ENCODE measurements at places on chromosomes 13 and 19. TPM values are rescaled to one million over a fixed set of nuclear protein-coding genes. Genes with fewer than 3 reads are reported as not detected.

GRCh38 chr19:1076951-1077350 is 10.0 kb downstream of the ARHGAP45 start:
- DNase-seq, result no peak

DNA sequence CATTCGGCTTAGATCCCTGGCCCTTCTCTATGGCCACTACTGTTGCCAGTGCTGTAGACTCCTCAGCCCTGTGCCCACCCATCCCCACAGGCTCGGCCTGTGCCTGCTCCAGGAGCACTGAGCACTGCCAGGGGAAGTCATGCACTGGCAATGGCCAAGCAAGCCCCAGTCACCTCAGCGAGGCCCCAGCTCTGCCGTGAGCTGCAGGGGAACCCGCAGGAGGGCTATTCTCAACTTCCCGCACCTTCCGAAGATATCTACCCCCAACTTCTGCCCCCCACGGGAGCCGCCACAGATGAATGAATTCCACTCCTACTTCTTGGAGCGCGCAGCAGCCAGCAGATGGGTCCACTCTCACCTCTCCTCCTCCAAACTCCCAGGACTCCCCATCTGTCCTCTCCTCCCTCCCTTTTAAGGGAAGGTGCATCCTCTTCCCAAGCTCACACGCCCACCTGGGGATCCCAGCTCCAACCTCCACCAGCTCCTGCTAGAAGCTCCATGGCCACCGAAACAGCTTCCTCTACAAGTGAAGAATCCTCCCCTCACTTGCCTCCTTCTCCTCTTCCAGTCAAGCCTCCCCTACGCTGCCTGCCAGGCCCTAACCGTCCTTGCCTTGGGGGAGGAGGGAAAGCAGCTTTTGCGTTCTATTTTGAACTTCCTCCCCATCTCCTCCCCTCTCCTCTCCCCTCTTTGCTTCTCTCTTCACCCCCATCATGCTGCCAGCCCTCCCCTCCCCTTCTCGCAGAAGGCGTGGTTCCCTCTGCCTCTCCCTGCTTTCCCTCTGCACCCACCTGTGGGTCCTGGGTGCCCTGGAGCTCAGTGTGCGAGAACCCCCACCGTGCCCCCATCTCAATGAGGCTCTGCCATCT is 52.2 kb downstream of the PEPD start:
- DNase-seq, result no peak

DNA sequence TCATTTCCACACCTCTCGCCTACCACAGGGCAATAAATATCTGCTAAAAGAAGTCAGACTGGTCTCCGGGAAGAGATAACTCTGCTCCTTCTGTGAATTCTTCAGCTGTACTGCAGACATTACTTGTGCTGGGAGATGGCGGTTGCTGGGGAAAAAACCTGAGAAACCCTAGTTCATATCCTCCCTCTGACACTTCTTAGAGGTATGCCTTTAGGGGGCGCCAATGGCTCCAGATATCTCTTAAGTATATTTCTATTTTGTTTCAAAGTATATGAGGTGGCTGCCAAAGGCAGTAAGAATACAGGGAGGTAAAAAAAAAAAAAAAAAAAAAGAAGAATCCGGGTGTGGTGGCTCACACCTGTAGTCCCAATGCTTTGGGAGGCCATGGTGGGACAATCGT is 175.2 kb downstream of the PAN3 start:
- DNase-seq, result no peak

GRCh38 chr19:34983786-34984185 is 16.3 kb upstream of the GRAMD1A start:
- no peak for DNase-seq

GRCh38 chr19:7326105-7326877 is 22.4 kb upstream of the ARHGEF18 start:
- no peak for DNase-seq

GRCh38 chr19:46610851-46611770 is 10.0 kb downstream of the CALM3 start:
- DNase-seq, result no peak

DNA sequence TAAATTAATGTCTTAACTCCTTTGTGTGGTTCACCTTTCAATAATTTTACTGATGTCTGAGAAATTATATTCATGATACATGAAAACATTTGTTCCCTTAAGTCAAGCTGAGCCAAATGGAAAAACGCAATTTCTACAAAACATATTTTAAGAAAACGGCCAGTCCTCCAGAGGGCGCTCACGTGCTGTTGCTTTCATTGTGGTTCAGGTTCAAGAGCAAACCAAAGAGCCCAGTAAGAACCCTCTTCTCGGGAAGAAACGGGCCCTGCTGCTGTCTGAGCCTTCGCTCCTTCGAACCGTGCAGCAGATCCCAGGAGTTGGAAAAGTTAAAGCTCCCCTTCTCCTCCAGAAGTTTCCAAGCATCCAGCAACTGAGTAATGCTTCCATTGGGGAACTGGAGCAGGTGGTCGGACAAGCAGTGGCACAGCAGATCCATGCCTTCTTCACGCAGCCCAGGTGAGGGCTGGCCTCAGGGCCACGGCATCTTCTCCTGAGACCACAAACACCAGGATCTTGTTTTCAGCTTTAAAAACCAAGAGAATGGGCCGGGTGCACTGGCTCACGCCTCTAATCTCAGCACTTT is 4.3 kb downstream of the FAAP24 start:
- DNase-seq, result peak; percentile 59

DNA sequence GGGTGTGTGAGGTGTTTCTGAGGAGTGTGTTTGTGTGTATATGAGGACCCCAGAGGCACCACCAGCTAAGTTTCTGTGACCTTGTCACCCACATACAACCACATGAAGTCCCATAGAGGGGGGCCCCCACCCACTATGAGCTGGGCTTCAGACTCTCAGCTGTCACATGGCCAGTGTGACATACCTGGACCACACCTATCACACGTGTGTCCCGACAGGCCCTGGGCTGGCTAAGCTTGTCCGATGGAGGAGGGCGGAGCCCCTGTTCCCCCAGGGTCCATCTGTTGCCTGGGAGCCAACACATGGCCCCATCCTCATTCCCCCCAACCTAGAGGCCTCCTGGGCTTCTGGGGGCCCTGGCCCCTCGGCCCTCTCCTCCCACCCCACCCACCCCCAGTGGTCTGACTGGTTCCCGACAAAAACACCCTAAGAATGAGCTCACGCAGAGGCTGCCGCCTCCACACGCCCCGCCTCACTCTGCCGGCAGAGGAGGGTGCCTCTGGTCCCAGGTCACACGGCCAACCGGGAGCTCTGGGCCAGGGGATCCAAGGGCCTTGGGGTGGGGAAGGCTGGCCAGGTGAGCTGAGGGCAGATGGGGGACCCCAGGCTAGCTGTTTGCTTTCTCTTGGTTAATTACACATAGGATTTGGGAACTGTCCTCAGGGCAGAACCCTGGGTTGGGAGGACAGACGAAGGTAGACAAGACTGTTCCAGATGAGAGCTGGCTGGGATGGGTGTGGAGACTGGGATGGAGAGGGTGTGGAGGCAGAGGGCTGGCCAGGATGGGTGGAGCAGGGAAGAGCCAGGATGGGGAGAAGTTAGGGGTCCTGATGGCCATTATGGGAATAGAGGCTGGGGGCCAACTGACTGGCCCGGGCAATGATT is 4.3 kb downstream of the KLC3 start:
- DNase-seq, result no peak

DNA sequence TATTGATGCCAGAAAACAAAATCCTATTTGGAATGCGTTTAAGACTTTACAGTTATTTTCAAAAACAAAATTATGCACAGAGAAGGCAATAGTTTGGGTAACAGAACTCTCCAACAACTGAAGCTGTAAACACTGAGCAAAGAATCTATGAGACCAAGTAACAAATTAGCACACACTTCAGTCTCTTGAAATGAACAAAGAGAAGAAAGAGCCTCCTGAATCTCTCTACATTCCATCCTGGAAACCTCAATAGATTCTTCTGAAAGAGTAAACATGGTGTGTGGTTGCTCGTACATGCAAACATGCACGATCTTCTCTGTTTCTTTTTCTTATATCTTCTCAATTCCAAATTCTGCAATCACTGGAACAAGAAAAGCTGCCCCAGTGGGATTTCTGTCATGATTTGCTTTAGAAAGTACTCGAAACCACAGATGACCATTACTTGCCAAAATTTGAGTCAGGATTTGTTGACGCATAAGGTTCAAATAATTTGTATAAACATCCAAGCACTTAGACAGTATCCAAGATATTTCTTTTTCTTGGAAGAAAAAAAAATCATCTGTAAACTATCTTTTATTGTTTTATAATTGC is 137.9 kb upstream of the DACH1 start:
- no peak for DNase-seq

GRCh38 chr19:4368128-4368820 is 24.9 kb downstream of the MPND start:
- no peak for DNase-seq

DNA sequence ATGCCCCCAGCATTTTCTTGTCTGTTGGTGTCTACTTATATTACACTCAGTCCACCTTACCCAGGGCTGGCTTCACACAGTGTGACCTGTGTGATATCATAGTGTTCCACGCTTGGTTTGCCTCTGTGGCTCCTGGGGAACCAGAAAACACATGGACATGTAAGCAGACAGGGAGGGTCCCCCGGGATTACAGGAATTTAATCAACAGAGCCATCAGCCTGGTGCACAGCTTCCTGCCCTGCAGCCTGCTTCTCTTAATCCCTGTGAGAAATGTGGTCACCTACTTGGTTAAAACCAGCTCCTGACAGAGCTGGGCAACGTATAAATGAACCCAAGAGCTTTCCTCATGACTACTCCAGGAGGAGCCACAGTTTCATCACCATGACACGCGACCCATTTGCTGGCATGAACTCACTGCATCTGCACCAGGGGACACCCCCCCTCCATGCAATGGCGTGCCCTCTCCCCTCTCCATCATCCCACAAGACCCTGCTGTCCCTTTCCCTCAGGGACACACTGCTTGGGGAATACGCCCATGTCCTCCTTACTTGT is 152.1 kb downstream of the UQCRFS1 start:
- no peak for DNase-seq

DNA sequence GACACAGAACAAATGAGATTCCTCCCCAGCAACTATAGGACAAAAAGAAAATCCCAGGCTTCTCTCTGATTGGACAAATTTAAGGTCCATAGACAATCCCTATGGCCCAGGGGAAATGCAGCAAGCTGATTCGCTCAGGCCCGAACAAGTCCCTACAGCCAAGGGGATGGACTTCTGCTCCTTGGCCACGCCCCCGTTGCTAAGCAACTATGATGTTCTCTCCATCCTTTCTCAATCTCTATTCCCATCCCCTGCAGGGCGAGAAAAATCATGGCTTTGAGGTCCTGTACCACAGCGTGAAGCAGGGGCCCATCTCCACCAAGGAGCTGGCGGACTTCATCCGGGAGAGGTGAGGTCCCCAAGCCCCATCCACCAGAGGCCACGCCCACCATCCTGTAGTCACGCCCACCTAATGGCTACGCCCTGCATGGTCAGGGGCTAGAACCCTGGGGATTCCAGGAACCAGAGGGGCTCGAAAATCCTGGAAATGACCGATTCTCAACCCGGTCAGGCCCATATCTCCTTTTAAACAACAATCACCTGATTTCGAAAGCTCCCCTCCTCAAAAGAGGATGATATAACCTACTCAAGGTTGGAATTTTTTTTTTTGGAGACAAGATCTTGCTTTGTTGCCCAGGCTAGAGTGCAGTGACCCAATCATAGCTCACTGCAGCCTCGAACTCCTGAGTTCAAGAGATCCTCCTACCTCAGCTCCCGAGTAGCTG is 11.4 kb downstream of the FCHO1 start:
- no peak for DNase-seq

DNA sequence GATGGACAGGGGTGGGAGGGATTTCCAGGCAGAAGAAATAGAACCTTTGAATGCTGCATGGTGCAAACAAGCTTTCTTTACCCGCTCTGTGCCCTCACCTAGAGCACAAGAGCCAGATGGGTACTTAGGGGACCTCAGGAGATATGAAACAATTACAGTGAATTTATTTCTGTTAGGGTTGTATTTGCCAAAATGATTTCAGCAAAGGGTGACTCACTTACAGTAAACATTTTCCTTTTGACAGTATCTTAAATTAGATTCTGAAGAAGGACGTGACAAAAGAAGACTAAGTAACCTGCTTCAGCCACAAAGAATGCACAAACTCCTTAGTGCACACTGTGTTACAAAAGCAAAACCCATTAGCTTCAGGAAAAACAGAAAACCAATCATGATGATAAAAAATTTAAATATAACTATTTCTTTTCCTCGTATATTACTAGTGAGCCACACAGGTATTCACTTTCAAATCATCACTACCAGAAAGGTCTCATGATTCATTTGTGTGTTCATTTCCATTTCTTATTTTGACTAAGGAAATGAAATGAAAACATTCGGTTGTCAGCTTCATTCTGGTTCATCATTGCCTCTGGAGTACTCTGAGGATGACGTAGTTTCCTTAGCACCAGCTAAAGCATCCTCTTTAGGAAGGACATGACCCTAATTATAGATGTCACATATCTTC is 158.8 kb downstream of the NHLRC3 start:
- DNase-seq, result no peak

DNA sequence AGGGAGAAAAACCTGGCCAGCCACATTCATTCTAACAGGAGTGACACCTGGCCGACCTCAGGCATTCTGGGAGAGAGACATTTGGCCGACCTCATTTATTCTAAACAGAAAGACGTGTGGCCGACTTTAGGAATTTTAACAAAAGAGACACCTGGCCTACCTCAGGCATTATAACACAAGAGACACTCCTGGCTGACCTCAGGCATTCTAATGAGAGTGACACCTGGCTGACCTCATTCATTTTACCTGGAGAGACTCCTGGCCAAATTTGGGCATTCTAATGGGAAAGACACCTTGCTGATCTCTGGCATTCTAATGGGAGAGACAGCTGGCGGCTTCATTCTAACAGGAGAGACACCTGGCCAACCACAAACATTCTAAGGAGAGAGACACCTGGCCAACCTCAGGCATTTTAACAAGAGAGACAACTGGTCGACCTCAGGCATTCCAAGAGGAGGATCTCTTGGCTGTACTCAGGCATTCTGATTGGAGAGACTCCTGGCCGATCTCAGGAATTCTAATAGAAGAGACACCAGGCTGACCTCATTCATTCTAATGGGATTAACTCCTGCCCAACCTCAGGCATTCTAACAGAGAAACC is 1353.9 kb downstream of the UQCRFS1 start:
- no peak for DNase-seq

The ALOX5AP gene
- total RNA-seq, result not detected

The ABHD17A gene
- 46.5 TPM for total RNA-seq

The ZNF90 gene
- 53.8 TPM for total RNA-seq
